ENCODE measurements at places on chromosomes 5 and 9.
A peak's percentile ranks its signal among the peaks of the same experiment; 100 is the strongest.

GRCh38 chr9:4833781-4834560 is 41.2 kb downstream of the RCL1 start:
- H3K4me1 ChIP-seq, result peaks cover 70% of the 10 kb centered on the region
- no peaks in the 10 kb centered on the region for H3K27me3 ChIP-seq
- H3K36me3 ChIP-seq, result peaks cover 8% of the 10 kb centered on the region
- peak overlapping the region; percentile 55 for H3K4me3 ChIP-seq
- H3K27ac ChIP-seq, result peak overlapping the region; percentile 98

- H3K27me3 ChIP-seq, result no peaks in the 10 kb centered on the region
- H3K4me3 ChIP-seq, result no peak overlapping the region
- H3K27ac ChIP-seq, result no peak overlapping the region
- no peaks in the 10 kb centered on the region for H3K36me3 ChIP-seq
- DNase-seq, result no peak
- H3K4me1 ChIP-seq, result no peaks in the 10 kb centered on the region
Observed at GRCh38 chr5:122665051-122665450, 109.8 kb upstream of the SNX2 start.

DNA sequence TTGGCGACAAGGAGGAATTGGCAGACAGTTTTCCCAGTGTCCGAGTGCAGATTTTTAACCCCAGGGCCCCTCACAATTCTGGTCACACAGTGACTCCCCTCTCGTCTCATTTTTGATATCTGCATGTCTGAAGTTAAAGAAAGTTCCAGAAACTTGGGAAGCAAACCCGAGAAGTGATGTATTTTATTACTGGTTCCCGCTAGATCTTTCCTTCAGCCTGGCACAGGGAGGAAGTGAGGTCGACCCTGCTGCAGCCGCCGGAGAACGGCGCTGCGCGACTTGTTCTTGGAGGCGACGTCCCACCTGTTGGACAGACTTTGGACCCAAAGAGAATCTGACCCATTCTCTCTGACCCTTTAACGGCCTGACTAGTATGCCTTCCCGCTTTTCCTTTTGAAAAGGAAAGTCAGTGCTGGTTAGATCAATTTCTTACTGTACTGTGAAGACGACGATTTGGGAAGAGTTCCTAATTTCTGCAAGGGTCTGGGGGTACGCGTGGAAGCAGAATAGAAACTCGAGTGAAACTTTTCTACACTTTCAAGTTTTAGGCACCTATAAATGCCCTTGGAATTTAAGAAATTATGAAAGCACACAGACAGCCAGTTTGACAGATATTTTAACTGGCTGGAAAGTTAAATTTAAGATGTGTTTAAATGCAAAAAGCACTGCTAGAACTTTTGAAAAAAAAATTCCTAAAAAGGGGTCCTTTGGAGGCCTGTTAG is 744 bp downstream of the OTULIN start:
- H3K4me1 ChIP-seq, result peaks cover 84% of the 10 kb centered on the region
- H3K36me3 ChIP-seq, result peaks cover 20% of the 10 kb centered on the region
- peak overlapping the region; percentile 89 for H3K4me3 ChIP-seq
- peak overlapping the region; percentile 97 for H3K27ac ChIP-seq
- DNase-seq, result peak; percentile 18

DNA sequence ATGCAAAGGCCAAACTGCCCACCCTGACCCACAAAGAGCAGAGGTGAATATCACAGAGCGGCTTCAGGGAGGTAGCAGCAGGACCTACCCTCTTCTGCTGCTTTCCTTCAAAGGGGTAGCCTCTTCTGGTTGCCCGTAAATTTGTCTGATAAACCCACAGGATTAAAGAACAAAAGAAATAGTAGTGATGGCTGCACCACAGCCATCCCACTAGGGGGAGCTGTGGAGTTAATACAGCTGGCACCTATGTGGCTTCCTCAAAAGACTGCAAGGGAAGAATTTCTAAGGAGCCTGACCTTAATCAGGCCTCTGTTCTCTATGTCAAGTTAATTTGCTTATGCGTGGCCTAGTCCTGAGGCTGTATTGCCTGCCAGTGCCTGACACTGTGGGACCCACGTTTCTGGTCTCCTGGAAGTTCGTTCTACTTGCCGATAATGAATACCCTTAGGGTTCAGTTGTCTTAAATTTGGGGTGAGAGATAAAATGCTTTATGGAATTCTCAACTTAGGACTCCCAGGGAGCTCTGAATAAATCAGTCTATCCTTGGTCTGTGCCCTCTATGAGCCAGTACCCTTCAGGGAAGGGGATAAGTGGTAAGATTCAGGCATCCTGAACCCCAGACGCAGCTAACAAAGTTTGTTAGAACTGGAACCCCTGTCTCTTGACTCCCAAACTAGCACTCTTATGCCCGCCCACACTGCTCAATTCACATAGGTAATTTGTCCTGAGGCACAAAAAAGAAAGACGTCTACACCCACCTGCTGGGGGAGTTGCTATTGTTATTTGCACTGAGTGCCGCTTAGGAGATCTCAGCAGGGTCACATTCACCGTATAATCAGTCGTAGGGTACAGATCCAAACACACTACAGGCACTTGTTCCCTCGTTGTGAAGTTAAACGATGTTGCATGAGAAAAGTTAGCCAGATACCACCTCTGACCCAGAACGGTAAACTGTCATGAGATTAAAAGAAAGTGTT is 77.1 kb downstream of the SUSD1 start:
- H3K4me1 ChIP-seq, result peaks cover 21% of the 10 kb centered on the region
- no peak overlapping the region for H3K27ac ChIP-seq
- no peaks in the 10 kb centered on the region for H3K27me3 ChIP-seq
- H3K36me3 ChIP-seq, result no peaks in the 10 kb centered on the region
- peak; percentile 59 for DNase-seq

GRCh38 chr5:26553079-26553478 is 485.3 kb downstream of the CDH9 start:
- H3K27me3 ChIP-seq, result no peaks in the 10 kb centered on the region
- no peak overlapping the region for H3K4me3 ChIP-seq
- no peak for DNase-seq
- no peak overlapping the region for H3K27ac ChIP-seq

DNA sequence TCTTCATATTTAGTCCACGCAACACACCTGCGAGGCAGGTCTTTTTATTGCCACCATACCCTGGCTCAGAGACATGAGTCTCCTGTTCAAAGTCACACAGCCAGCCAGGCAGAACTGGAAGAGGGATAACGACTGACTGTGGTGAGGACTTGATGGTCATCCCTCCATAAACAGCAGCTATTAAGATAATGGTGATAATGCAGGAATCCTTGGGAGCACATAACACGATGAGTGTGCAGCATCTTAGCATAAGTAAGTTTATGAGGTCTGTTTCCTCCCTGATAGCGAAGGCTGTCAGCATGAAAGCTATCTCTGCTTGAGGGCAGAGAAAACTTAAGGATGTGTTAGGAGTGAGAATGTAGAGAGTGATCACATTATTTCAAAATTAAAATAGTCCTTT is 30.9 kb downstream of the KCTD16 start:
- H3K4me3 ChIP-seq, result no peak overlapping the region
- peaks cover 43% of the 10 kb centered on the region for H3K27me3 ChIP-seq
- DNase-seq, result no peak

Measured in activated T-cell treated with anti-CD3 and anti-CD28 coated beads, Interleukin-2, amount 50 U/mL, for 72 hours (primary cell).